KG1 (cell line): ENCODE measurements at places on chromosomes 11 and 22.

- no peak for DNase-seq
Measured at GRCh38 chr11:7548659-7549274, 35.0 kb downstream of the PPFIBP2 start.

- no peak for DNase-seq
Measured at GRCh38 chr22:49599039-49599438, 228.6 kb downstream of the BRD1 start.

DNA sequence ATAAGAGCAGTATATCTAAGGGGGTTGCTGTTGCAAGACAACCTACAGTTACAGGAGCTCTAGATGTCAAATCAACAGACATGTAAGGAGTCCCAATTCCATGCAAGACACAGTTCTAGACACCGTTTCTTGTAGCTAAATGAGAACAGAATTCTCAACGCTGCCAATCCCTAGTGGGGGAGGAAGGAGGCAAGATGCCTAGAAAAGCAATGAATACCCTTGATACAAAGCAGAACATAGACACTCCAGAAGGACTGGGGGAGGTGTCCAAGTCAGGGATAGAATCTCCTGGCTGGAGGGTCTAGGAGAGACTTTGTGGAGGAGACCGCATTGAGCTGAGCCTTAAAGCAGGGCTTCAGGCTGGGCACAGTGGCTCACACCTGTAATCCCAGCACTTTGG is 280.2 kb downstream of the BUD13 start:
- no peak for DNase-seq

DNA sequence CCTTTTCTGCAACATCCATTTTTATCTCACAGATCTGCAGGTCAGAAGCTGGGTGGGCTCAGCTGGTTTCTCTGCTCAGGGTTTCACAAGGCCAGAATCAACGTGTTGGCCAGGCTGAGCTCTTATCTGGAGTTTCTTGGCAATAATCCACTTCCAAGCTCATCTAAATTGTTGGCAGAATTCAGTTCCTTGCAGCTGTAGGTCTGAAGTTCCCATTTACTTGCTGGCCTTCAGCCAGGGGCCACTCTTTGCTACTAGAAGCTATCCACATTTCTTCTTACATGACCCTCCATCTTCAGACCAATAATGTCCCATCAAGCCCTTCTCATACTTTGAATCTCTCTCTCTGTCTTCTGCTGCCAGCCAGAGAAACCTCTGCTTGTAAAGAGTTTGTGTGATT is 103.5 kb downstream of the WNT11 start:
- DNase-seq = no peak

DNA sequence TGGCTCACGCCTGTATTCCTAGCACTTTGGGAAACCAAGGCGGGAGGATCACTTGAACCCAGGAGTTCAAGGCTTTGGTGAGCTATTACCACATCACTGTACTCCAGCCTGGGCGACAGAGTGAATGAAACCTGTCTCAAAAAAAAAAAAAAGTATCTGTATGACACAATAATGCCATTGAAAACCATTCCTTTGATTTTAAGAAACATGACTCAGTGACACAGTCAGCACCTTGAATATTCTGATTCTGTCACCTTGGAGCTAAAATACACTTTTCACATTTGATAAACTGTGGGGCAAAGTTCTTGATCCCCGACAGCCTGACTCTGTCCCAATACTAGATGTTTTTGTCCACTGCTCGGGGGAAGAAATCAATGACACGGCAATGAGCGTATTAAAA is 16.7 kb upstream of the ELFN2 start:
- no peak for DNase-seq

- no peak for DNase-seq
Measured at GRCh38 chr11:35007277-35007676, 90.9 kb downstream of the PDHX start.

- no peak for DNase-seq
Measured at GRCh38 chr22:29339381-29340235, 24.1 kb upstream of the RASL10A start.

DNA sequence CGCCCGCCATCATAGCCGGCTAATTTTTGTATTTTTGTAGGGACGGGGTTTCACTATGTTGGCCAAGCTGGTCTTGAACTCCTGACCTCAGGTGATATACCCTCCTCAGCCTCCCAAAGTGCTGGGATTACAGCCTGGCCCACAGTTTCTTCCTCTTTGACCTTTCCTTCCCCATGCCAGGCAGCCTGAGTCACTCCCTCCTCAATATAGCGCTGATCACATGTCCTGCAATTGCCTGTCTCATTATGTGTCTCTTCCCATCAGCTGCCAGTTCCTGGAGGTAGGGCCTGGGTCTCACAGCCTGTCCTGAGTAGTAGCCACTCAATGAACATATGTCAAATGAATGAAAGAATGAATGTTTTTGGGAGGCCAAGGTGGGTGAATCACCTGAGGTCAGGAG is 43.0 kb upstream of the CCDC134 start:
- DNase-seq = no peak

DNA sequence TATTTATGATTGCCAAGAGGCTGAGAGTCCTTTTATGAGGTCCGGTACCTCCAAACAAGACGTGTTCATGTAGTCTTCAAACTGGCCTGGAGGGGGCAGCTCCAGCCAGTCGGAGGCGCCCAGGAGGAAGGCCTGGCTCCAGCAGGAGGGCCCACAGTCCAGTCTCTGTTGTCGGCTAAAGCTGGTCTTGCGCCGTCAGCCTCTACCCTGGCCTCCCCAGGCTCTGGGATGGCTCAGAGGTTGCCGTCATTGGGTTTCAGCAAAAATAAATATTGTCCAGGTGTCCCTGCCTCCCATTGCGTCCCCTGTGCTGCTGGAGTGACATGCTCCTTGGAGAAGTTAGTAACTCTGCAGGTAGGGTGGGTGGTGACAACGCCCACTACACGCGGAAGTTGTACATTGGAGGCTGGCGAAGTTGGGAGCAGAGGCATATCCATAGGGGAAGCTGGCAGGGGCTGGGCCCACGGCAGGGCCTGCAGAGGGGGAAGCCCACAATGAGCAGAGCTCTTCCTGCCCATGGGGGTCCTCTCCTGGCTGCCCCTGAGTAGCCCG is 1.0 kb upstream of the SLC25A1 start:
- DNase-seq = no peak

- no peak for DNase-seq
Measured at GRCh38 chr22:25125693-25126357, 73.8 kb upstream of the CRYBB3 start.

DNA sequence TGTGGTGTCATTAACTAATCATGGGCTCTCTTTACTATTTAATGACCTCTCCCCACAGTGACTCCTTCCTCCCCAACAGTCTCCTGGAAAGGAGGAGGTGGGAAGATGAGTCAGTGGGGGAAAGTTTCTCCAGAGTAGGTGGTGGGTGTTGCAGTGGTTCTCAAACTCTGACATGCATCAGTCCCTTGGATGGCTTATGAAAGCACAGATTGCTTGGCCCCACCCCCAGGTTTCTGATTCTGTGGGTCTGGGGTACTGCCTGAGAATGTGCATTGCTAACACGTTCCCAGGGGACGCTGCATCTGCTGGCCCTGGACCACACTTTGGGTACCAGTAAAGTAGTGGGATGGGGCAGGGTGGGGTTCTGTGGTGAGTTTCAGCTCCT is 9.8 kb downstream of the CD82 start:
- DNase-seq = no peak

DNA sequence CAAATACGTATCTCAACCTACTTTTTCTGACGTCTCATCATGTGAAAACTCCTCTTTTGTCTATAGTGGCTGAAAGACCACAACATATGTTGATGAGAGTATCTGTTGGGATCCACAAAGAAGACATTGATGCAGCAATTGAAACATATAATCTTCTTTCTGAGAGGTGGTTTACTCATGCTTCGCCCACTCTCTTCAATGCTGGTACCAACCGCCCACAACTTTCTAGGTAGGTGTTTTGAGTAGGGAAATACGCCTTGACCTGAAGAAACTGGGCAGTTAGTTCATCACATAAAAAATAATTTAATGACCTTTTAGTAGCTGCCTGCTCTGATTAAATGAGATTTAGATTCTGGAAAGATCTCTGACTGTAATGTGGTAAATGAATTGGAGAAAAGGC is 17.2 kb downstream of the RRM1 start:
- DNase-seq = no peak

- DNase-seq = no peak
Measured at GRCh38 chr11:27582621-27583020, 76.1 kb upstream of the LIN7C start.

- no peak for DNase-seq
Measured at GRCh38 chr22:40179526-40179925, 1.8 kb downstream of the TNRC6B start.

GRCh38 chr22:45317551-45318167 is 7.9 kb downstream of the FAM118A start:
- no peak for DNase-seq

GRCh38 chr22:25193548-25193947 is 6.1 kb upstream of the CRYBB3 start:
- DNase-seq = no peak

- DNase-seq = no peak
Measured at GRCh38 chr11:61071913-61072312, 30.4 kb upstream of the CD5 start.

DNA sequence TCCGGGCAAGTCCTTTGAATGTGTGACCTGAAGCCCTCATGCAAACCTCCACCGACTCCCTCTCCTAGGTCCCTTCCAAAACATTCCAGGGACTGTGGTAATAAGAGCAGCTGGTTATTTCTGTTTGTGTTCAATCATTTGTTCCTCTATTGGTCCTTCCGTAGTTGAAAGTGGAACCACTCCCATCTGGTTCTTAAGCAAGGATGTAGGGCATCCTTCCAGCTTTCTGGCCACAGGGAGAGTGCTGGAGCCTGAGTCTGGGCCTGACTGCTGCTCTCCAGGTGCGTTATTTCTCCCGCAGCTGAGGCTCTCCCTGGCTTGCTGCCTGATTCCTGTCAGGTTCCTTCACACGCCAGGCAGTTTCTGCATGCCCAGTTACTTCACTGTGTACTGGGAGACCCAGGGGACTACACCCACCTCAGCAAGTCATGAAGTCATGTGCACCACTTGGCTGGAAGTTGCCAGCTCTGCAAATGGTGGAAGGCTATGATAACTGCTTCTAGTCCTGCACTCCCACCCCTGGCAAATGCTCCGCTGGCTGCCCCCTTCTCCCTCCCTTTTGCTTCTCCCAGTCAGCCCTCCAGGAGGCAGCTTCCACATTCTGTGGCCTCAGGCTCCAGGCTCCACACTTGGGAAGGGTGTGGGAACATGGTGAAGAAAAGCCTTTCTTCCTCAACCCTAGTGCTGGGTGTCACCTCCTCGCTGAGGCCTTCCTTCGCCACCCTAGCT is 4.0 kb upstream of the ALX4 start:
- DNase-seq = no peak

DNA sequence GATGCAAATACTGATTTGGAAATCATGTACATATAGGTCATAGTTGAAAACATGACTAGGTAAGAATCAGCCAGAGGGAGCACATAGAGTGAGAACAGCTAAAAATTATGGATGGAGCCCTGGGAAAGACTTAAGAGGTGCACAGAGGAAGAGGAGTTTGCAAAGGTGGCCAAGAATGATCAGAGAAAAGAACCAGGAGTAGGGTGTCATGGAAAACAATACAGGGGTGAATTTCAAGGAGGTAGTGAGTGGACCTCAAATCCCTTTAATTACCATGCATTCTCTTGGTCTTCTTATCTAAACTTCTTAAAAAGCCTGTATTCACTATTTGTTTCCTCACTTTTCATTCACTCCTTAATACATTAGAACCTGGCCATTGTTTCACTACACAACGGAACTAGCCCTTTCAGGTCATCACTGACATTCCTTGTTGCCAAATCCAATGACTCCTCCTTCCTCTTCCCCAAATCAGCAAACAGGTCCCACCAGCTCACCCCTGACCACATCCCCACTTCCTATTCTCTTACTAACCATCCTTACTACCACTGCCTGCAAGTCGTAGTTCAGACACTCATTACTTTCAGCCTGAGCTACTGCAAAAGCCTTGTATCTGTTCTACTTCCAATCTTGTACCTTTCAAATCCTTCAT is 22.6 kb downstream of the BUD13 start:
- no peak for DNase-seq

DNA sequence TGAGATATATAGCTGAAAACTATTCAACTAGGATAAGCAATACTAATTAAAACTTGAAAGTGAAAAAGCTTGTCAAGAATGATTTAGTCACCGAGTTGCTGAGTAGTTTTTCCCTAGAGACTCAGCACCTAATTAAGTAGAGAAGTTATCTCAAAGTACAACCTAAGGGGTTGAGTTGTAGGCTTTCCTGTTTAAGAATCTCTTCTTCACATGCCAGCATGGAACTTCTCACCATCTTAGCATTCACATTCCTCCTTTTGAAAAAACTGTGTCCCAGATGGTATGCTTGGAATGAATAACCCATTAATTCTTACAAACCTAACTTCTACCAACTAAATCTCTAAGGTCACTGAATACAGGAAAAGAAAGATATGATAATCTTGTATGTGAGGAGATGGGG is 303.3 kb upstream of the ZC3H12C start:
- DNase-seq = no peak

GRCh38 chr11:26860091-26860780 is 133.7 kb upstream of the FIBIN start:
- DNase-seq = no peak

DNA sequence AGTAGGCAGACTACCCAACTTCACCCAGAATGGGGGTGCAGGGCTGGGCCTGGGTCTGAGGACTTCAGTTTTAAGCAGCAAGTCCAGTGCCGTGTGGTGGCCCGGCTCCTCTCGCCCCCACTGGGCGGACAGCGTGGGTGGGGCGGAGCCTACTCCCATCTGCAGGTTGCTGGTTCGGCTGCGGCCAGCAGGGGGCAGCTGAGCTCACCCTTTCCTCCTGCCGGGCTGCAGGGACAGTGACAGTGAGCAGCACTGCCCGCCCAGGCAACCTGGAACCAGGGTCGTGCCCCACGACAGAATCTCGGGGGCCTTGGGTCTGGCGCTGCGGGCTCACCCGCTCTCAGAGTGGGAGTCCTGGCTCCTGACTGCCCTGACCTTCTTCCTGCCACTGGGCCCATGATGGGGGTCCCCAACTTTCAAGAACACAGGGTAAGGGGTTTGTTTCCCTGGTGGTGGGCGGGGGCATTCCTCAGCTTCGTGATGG is 6.2 kb upstream of the NEAT1 start:
- DNase-seq = peak; percentile 78

DNA sequence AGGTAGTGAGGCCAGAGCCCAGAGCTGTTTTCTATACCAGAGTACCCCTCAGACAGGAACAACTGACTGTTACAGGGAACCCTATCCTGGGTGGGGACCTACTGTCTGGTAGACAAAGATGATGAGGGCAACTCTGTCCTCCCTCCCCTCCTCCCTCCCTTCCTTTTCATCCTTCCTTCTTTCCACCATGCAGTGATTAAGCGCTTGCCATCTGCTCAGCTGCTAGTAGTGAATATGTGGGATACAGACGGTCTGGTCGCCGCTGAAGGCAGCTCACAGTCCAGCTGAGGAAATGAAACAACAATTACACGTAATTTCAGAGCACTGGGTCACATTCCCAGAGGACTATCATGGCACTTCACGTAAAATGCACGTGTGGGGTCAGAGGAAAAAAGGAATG is 597.1 kb downstream of the BUD13 start:
- no peak for DNase-seq
